ENCODE measurements at places on chromosomes 4 and X.

- DNase-seq = no peak
These were observed 260.6 kb downstream of the TRIML1 start for GRCh38 chr4:188399834-188400233.

GRCh38 chr4:1723131-1723801, 1.9 kb downstream of the TACC3 start:
- no peak for DNase-seq

GRCh38 chr4:14262221-14262620, 634.7 kb upstream of the BOD1L1 start:
- no peak for DNase-seq

DNA sequence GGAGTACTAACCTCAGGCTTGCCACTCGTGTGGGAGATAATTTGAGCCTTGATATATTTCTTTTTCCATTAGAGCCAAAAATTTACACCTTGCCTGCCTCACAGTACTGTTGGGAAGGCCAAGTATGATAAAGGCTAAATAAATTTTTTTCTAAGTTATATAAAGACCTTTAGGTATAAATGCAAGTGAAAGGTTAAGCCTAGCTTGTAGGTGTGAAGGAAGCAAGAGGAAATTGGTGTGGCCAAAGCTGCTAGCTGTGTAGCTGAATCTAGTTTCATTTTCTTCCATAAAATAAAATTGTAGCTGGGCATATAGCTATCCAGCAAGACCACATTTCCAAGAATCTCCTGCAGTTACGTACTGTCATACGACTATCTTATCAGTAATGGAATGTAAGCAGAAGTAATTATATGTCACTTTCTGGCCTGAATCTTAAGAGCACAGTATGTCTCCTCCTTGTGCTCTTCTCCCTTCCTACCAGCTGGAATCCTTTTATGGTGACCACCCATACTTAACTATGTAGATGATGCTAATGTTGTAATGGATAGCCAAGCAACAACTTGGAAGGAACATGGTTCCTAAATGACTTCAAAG, 14.3 kb upstream of the GABRE start:
- DNase-seq = no peak

- no peak for DNase-seq
These were observed 36.7 kb downstream of the LARP7 start for GRCh38 chr4:112673686-112674085.

- no peak for DNase-seq
These were observed 46.2 kb downstream of the STAP1 start for GRCh38 chr4:67604749-67605148.

DNA sequence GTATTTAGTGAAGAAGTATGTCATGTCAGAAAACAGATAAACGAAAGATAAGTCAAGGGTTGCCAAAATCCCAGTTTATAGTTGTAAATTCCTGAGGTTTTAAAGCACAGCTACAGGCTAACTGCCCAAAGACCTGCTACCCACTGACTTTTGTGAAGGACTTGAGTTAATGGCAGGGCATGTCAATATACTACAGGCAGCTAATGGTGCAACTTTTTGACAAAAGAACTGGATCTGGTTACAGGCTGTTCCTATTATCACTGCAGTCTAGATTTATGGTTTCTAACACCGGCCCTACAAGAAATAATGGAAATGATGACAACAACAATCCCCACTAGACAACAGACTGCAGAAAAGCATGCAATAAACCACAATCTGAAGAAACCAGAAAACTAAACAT, 6.4 kb downstream of the SCML2 start:
- no peak for DNase-seq

- no peak for DNase-seq
These were observed 12.3 kb upstream of the INPP4B start for GRCh38 chr4:142858446-142858845.

DNA sequence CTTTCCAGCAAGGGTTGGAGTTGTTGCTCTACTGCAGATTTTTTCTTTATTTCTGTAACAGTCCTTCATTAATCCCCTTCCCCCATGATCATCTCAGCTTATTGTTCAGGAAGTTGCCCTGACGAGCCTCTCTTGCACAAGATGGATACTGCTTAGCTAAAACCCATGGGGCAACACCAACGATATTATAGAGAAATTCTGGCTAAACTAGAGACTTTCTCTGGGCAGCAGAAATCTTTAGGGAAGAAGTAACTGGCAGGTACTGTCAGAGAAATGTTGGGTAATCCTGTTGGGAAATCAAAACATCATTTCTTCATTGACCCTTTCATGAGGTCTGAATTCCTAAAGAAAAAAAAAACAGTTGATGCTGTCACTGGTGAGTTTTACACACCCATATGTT, 921.3 kb downstream of the NLGN4X start:
- DNase-seq = no peak

- DNase-seq = no peak
These were observed 16.6 kb downstream of the TRIML2 start for GRCh38 chr4:188092824-188093223.

- DNase-seq = no peak
These were observed 89.3 kb downstream of the FHDC1 start for GRCh38 chr4:153025406-153025805.

DNA sequence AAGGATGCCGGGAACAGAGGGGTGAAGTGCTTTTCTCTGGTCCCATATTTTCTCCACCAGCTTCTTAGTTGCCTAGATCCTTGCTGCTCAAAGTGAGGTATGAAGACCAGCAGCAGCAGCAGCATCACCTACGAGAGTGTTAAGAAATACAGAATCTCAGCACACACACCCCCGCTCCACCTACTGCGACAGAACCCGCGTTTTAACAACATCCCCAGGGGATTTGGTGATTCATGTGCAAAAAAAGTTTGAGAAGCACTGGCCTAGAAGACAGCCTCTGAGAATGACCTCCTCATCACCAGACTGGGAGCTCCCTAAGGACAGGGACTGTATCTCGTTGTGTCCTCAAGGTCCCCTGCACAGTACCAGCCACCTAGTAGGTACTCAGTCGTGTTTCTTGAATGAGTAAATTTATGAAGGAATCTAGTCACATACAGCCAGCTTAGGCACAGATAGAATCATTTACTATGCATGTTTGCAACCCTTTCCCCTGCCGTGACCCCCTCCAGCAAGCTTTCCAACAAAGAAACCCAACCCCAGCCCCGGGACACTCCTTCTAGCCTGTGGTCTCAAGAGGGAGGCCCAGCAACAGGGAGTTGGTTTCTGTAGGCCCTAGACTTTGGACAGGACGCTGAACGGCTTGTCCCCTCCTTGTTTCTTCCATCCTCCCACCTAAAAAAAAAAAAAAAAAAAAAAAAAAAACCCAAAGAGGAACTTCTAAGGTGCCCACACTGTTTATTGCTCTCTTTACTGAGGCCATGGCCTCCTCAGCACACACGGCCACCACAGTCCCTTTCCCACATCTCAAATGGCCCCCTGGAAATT, 21.5 kb downstream of the RTL5 start:
- DNase-seq = no peak

DNA sequence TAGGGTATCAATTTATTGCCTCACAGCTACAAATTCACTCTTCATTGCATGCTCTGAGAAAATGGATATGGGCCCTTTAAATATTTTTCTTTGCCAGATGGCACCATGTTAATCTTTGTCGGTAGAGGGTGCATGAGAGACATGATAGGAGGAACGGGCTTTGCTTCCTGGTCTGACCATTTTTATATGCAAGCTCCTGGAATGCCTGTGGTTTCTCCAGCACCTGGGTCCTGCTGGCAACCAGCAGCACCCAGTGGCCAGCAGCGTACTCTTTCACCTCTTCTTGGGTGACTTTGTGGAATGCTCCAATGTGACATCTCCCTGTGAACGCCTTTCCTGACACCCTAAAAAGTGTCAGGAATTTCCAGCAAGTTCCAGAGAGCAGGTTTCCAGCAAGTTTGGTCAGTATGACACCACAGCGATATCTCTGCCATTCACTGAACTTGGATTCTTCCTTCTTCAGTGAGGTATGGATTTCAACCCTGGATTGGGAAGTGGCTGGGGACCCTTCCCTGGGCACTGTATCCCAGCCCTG, 140.3 kb upstream of the PGRMC2 start:
- no peak for DNase-seq

GRCh38 chr4:9765091-9765490, 16.3 kb upstream of the DRD5 start:
- DNase-seq = peak; percentile 57

GRCh38 chrX:74119016-74119910, 184.7 kb upstream of the ZCCHC13 start:
- DNase-seq = no peak

DNA sequence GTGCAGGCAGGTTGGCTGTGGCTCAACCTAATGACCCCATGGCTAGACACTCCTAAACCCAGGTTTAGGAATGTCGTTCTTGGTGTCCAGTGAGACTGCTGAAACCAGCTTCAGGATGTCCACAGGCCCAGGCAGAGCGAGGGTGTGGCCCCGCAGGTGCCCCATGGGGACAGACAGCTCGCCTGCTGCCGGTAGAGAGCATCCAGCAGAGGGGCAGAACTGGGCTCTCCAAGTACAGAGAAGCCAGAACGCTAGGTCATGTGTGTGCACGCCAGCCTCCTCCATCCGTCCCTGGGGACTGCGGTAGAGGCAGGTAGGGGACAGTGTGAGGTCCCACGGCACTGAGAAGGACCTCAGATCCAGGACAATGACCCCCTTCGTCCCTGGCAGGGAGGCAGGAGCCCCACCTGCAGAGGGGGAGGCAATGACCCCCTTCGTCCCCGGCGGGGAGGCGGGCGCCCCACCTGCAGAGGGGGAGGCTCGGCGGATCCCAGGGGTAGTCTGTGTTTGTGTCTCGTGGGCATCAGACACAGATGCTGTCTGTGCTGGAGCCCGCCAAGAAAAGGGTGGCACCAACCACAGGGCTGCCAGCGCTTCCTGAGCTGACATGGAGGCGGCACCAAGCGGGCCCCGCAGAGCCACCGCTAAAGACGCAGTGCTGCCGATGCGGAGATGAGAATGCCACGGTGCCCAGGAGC, 118.4 kb downstream of the FAM53A start:
- no peak for DNase-seq

DNA sequence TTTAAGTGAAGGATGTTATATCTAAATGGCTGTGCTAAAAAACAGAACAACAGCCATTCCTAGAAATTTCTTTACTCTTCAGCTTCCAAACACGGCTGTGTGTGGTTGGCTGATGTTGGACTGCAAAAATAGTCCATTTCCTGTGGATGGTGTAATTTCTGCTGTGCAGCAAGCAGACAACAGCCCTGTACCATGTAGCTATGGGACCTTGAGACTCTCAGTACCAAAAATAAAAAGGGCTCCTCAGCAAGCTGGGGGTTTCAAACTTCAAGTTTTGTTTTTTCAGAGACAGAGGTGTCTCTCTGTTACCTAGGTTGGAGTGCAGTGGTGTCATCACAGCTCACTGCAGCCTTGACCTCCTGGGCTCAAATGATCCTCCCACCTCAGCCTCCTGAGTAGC, 18.1 kb downstream of the CD40LG start:
- no peak for DNase-seq

DNA sequence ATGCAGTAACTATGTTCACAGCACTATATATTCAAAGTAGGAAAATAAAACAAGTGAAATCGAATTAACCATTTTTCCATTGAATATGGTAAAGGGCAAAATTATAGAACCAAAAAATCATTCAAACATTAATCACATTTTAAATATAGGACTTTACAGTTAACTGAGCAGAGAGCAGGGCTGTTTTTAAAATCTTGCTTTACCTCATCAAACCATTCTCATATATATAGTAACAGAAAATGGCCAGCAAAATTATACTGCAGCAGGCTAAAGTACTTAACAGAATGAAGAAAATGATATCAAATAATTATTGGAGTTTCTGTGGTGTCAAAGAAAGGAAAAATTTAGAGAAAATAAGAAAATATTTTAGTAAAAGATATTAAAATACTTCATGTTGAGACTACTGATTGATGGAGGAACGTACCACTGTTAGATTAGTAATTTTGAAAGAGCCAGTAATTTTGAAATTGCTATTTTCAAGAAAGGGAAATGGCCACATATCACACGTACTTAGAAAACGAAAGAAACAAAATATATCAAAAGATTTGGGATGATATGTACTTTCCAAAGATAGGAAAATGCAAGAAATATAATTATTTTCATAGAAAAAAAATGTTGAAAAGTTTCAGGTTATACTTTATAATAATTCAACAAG, 813.7 kb downstream of the DMD start:
- no peak for DNase-seq

DNA sequence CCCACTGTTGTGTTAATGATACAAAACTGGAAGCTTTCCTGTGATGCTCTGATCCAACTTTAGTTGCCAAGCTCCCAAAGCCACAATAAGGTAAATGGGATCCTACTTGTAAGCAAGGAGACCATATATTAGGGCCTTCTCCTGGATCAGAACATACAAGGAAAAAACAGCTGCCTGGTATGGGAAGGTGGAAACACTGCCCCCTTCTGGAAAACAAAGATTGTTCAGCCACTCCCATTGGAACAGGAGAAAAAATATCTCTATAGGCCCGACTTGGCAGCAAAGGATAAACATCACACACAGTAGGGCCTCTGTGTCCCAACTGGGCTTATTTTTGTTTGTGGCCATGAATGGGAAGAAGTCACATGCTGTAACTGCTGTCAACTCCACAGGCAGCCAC, 166.5 kb downstream of the TBX22 start:
- no peak for DNase-seq

GRCh38 chr4:137363496-137363895, 168.8 kb downstream of the PCDH18 start:
- DNase-seq = no peak

DNA sequence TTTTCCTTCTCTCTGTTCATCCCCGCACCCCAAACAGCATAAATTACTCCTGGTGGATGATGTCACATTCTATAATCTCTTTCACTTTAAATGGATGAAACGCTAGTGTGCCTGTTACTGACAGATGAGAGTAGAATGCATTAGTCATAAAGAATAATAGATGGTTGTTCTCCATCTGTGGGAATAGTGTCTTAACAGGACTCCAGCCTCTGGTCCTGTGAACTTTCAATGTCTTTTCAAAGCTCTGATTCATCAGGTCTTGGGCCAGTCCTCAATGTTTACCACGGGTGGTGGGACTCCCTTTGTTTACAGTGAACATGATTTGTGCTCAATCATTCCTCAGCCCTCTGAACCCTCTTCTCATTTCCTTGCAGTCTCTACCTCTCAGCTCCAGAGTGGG, 182.6 kb downstream of the GABRB1 start:
- no peak for DNase-seq

GRCh38 chr4:147837854-147838253, 106.0 kb downstream of the ARHGAP10 start:
- no peak for DNase-seq

- DNase-seq = no peak
These were observed 206.2 kb downstream of the TENM3 start for GRCh38 chr4:182449186-182449929.

GRCh38 chr4:25936696-25937095, 22.7 kb downstream of the SMIM20 start:
- no peak for DNase-seq

All from ecto neural progenitor cell (in vitro differentiated cells).